ENCODE measurements at places on chromosomes 2 and 18. TPM values are rescaled to one million over a fixed set of nuclear protein-coding genes. Genes with fewer than 3 reads are reported as not detected.

DNA sequence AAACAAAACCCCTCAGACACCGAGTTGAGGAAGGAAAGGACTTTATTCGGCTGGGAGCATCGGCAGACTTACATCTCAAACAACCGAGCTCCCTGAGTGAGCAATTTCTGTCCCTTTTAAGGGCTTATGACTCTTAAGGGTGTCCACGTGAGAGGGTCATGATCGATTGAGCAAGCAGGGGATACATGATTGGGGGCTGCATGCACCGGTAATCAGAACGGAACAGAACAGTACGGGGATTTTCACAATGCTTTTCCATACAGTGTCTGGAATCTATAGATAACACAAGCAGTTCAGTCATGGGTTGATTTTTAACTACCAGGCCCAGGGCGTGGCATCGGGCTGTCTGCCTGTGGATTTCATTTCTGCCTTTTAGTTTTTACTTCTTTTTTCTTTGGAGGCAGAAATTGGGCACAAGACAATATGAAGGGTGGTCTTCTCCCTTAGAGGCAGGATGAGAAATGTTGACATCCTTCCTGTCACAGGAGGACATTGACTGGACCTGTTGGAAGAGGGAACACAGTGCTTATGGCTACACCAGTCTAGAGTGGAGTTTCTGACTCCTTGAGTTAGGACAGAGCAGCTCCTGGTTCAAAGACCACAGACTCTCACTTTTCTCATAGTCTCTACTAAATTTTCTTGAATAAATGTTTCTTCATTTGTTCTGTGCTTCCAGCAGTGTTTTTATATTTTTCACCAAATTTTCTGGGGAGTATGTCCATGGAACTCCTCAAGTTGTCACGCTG is 35.8 kb downstream of the SPOPL start:
- no peak for DNase-seq

- DNase-seq: no peak
Observed at GRCh38 chr18:5066380-5066977, 130.6 kb downstream of the AKAIN1 start.

DNA sequence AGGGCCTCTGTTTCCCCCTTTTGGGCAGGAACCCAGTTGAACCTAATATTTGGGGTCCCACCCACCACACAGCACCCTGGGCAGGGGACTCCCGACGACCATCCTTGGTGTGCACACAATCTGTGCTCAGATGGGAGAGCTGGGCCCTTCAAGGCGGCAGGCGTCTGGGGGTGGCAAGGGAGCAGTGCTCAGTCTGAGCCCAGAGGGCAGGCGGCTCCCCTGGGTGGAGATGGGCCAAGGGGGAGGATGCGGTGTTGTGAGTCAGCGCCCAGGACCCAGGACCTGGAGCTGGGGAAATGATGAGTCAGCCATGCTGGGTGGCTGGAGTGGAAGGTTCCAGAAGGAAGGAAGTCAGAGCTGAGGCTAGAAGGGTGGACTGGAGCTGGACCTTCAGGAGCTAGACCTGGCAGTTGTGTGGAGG is 3.8 kb downstream of the PROM2 start:
- no peak for DNase-seq

Gene SNORC
- total RNA-seq: 0.03 TPM
